Activated CD4-positive, alpha-beta T cell treated with anti-CD3 and anti-CD28 coated beads for 4 hours (primary cell): ENCODE measurements at places on chromosomes 12 and 14.

GRCh38 chr12:11731455-11731854 is 82.0 kb downstream of the ETV6 start:
- no peak for DNase-seq

DNA sequence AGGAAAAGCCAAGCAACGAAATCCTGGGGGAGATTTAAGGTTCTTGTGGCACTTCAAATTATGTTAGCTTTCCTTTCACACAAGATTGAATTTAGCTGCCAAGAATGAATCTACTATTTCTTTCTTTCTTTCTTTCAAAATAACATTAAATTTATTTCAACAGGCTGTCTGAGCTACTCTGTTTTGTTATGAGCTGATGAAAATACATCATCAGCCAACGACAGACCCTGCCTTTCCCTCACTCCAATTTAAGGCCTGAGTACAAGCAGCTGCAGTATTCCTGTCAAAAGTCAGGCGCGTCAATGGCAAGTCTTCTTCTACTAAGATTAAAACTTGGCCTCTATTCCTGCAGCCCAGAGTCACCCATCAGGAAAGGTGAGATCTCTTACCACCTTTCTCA is 347.7 kb upstream of the FLRT2 start:
- no peak for DNase-seq

GRCh38 chr14:49280566-49280965 is 305.6 kb downstream of the RPS29 start:
- no peak for DNase-seq

- no peak for DNase-seq
Observed at GRCh38 chr12:107536613-107537012, 149.0 kb upstream of the PWP1 start.

GRCh38 chr12:24470050-24470449 is 478.9 kb downstream of the BCAT1 start:
- no peak for DNase-seq

- no peak for DNase-seq
Observed at GRCh38 chr12:67509666-67510386, 138.7 kb upstream of the DYRK2 start.

GRCh38 chr14:68610251-68610793 is 182.5 kb downstream of the ZFP36L1 start:
- no peak for DNase-seq

- no peak for DNase-seq
Observed at GRCh38 chr12:14366209-14367039, 942 bp downstream of the ATF7IP start.

DNA sequence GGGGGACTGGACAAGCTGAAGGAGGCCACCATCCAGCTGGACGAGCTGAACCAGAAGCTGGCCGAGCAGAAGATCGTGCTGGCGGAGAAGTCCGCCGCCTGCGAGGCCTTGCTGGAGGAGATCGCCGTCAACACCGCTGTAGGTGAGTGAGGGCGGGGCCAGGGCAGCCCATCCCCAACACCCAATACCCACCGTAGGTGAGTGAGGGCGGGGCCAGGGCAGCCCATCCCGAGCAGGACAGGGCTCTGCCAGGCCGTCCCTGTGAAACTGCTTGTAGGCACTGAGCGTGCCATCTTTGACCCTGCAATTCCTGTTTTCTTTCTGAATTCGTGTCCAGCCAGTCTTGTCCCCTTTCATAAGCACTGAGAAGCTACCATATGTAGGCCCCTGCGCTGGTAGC is 74.0 kb downstream of the CCDC92 start:
- no peak for DNase-seq

GRCh38 chr12:80442426-80443222 is 1.4 kb upstream of the PTPRQ start:
- no peak for DNase-seq

DNA sequence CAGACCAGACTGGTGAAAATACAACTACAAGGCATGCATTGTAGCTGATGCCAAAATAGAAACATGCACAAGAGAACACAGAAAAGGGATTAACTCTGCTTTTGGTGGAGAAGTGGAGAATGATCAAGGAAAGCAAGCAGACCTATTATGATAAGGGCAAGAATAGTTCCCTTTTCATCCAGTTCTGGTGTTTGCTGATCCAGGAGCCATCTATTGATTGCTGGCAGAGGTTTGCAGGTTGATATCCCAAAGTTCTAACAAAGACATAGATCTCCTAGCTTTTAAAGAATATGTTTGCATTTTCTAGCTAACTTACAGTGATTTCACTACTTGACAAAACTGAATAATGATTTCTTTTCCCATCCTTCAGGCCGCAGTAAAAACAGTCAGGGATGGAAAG is 166.2 kb upstream of the CDKN3 start:
- no peak for DNase-seq

GRCh38 chr12:58086930-58087329 is 145.6 kb downstream of the ATP23 start:
- no peak for DNase-seq
